ENCODE measurements at places on chromosomes 6 and 20. TPM values are rescaled to one million over a fixed set of nuclear protein-coding genes. Genes with fewer than 3 reads are reported as not detected.

DNA sequence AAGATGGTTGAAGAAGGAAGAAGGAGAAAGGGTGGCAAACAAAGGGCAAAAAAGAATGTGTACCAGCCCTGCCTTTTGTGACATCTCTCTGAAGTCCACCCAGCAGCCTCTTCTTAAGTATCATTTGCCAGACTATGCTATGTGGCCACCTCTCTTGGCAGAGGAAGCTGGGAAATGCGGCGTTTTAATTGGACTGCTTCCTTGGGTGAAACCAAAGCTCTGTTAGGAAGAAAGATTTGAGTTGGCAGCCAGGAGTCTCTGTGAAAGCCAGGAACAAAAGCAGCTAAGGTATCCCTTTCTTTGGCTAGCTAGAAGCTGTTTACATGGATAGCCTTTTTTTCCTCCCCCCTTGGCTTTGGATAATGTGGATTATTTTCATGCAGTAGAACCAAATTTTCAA lies 67.5 kb upstream of the GTSF1L start:
- H3K27ac ChIP-seq: no peak overlapping the region
- H3K4me3 ChIP-seq: no peak overlapping the region
- H3K36me3 ChIP-seq: no peaks in the 10 kb centered on the region
- no peaks in the 10 kb centered on the region for H3K27me3 ChIP-seq

DNA sequence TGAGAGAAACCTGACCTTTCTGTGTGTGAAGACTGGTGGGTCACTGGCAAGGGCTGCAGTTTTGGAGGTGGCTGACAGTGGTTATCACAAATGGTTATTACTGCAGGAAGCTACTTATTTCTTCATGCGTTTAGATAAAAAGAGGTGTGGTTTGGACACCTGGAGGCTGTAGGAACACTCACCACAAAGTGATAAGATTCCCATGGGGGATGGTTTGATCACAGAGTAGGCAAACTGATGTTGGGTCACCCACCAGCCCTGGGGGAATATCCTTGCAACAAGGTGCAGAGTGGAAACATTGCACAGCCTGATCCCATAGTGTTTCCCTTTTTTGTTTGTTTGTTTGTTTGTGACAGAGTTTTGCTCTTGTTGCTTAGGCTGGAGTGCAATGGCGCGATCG lies 33.9 kb upstream of the RNGTT start:
- H3K4me3 ChIP-seq: no peak overlapping the region
- no peaks in the 10 kb centered on the region for H3K4me1 ChIP-seq
- no peaks in the 10 kb centered on the region for H3K27me3 ChIP-seq
- DNase-seq: no peak

- no peak overlapping the region for H3K27ac ChIP-seq
- no peak overlapping the region for H3K4me3 ChIP-seq
- DNase-seq: no peak
- H3K36me3 ChIP-seq: no peaks in the 10 kb centered on the region
- no peaks in the 10 kb centered on the region for H3K4me1 ChIP-seq
These were observed 26.1 kb downstream of the TXLNB start for GRCh38 chr6:139265512-139266190.

The PROKR2 gene
- total RNA-seq: not detected

DNA sequence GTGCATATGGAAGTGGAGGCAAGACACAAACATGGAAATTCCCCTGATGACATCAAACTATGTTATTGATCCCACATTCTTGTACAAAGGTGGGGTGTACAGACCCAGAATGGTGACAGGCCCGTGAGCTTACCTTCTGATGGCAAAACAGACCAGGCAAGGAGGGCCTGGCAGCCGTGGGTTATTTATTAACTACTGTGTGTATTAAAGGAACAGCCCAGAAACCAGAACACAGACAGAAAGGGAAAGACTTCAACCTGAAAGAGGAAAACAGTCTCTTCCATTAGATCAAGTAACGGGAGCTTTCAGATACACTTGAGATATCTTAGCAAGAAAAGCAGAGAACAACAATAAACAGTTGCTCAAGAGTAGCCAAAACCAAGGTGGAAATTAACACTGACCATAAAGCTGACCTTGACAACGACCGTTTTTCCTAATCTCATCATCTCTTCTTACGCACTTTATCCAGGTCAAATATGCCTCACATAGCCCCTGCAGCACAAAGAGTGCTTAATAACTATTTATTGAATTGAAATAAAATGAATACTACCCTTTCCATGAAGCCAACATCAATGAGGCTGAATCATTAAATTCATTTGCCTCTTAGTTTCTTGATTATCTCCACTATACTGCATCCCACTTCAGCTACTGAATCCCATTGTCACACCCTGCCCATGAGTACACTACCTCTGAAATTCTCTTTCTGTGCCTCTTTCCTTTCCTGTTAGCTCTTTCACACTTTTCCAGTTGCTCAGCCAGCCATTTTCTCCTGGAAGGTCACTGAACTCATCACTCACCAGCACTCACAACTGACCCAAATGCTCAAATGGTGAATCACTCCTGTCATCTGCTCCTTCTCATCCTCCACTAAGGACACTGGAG lies 67.4 kb downstream of the MOXD1 start:
- H3K4me1 ChIP-seq: peaks cover 27% of the 10 kb centered on the region
- H3K36me3 ChIP-seq: no peaks in the 10 kb centered on the region
- H3K27ac ChIP-seq: no peak overlapping the region
- 0 out of 2 replicates have a peak overlapping the region, but pooled peaks have one; percentile 29 for H3K4me3 ChIP-seq
- peak; percentile 88 for DNase-seq

The TBX18 gene
- not detected for total RNA-seq

- peaks cover 82% of the 10 kb centered on the region for H3K4me1 ChIP-seq
- H3K36me3 ChIP-seq: peaks cover 4% of the 10 kb centered on the region
- H3K27ac ChIP-seq: no peak overlapping the region
- H3K27me3 ChIP-seq: no peaks in the 10 kb centered on the region
These were observed 14.2 kb downstream of the SLC22A23 start for GRCh38 chr6:3442431-3443220.

DNA sequence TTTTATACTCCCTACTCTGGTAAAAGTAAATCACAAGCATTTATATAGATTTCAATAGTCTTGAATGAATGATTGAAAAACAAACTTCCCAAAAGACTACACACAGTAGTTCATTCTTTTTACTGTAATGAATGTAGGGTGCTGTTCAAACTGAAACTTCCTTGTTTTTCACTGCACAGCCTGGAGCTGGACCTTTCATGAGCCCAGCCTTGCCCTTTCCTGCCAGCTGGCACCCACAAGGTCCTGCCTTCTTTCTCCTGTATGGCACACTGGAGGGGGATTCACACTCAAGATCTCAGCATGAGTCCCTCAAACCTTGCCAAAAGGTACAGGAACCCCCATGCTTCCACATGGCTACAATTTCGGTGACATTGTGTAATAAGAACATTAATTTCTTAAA lies 50.9 kb downstream of the COL12A1 start:
- no peaks in the 10 kb centered on the region for H3K36me3 ChIP-seq
- H3K27ac ChIP-seq: no peak overlapping the region
- no peak overlapping the region for H3K4me3 ChIP-seq
- no peaks in the 10 kb centered on the region for H3K4me1 ChIP-seq
- no peak for DNase-seq

The RALGAPA2 gene
- 17.7 TPM for total RNA-seq

GRCh38 chr6:156313037-156313436 lies 464.1 kb upstream of the ARID1B start:
- no peaks in the 10 kb centered on the region for H3K36me3 ChIP-seq
- no peak overlapping the region for H3K4me3 ChIP-seq
- no peak overlapping the region for H3K27ac ChIP-seq
- DNase-seq: no peak

DNA sequence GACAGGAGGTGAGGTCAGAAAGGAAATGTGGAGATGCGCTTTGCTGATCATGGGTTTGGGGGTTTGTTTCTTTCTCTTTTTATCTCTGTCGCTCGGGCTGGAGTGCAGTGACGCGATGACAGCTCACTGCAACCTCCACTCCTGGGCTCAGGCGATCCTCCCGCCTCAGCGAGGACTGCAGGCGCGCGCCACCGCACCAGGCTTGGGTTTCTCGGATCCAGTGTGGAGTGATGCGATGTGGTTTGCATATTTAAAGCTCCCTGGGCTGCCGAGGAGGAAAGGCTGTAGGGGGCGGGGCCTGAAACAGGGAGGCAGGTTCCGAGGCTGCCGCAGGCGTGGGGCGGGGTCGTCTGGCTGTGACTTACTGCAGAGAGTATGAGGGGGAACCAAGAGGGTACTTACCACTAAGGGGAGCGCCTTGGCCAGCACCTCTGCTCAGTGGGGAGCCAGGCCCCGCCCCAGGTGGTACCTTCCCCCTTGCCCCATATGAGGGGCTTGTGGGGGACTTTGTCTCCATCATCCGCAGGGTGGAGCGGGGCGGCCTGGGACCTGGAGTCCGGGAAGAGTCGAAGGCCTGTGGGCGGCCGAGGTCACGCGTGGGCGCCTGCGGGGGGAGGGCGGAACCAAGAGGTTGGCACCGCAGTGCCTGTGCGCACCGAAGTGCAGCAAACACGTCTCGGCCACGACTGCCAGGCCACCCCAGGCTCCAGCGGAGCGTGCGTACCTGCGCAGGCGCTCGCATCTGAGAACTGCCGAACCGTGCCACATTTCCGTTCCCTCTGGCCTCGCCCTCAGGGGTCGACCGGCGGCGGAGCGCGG lies 12.7 kb upstream of the BAK1 start:
- H3K36me3 ChIP-seq: no peaks in the 10 kb centered on the region
- no peak for DNase-seq
- H3K27ac ChIP-seq: no peak overlapping the region
- no peak overlapping the region for H3K4me3 ChIP-seq
- H3K27me3 ChIP-seq: no peaks in the 10 kb centered on the region
- H3K4me1 ChIP-seq: peaks cover 55% of the 10 kb centered on the region

- no peaks in the 10 kb centered on the region for H3K4me1 ChIP-seq
- H3K27me3 ChIP-seq: no peaks in the 10 kb centered on the region
- H3K27ac ChIP-seq: no peak overlapping the region
- H3K4me3 ChIP-seq: no peak overlapping the region
- no peak for DNase-seq
These were observed 123.8 kb downstream of the FAM83B start for GRCh38 chr6:54970337-54970736.

DNA sequence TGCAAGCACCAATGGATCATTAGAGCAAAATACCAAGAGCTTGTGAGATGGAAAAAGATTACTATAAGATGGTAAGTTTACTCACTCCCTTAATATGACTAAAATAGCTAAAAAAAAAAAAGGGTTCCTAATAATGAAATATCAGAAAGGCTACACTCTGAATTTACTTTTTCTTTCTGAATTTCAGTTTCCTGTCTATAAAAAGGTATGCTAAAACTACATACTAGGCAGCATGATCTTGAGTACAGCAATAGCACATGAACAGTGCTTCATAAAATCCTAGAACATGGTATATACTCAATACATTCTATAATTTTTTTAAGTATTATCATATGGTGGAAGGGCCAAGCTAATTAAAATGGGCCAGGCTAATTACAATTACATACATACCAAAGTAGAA lies 24.0 kb upstream of the FAM135A start:
- no peaks in the 10 kb centered on the region for H3K36me3 ChIP-seq
- H3K27me3 ChIP-seq: no peaks in the 10 kb centered on the region
- no peak for DNase-seq
- H3K4me3 ChIP-seq: no peak overlapping the region

DNA sequence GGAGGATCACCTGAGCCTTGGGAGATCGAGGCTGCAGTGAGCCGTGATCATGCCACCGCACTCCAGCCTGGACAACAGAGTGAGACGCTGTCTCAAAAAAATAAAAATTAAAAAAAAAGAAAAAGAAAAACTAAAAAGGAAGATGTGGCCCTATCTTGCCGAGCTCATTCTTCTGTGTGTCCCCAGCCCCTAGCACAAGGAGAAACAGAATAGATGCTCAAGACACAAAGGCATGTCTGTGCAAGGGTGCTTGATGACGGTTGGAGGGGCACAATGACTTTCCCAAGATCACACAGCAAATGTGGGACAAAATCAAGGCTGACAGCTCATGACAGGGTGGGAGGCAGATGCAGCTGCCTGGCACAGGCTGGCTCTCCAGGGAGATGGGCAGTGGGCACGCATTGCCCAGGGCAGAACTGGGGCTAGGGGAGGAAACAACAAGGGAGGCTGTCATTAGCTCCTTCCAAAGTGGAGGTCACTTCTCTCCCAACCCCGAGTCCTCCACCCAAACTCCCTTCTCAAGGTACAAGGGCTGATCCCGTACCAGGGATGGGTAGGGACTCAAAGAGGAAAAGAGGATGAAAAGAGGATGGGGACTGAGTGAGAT lies 775 bp upstream of the NRSN2 start:
- H3K4me3 ChIP-seq: peak overlapping the region; percentile 87
- DNase-seq: no peak
- H3K27ac ChIP-seq: peak overlapping the region; percentile 81
- no peaks in the 10 kb centered on the region for H3K27me3 ChIP-seq
- H3K4me1 ChIP-seq: peaks cover 34% of the 10 kb centered on the region

DNA sequence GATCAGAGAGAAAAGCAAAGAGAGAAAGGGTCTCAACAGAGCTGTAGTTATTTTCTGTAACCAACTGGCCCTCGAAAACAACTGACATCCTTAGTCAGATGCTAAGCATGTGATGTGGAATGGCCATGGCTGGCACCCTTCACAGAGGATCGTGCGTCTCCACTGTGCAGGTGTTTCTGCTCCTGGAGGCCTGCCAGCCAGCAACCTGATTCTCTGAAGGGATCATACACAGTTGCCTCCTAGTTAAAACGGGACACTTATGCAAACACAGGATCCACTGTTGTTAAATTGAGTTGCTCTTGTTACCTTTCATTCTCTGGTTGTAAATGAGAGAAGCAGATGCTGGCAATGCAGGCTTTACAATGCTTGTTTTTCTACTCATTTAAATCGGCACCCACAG lies 148.5 kb downstream of the HDGFL1 start:
- no peak overlapping the region for H3K27ac ChIP-seq
- H3K27me3 ChIP-seq: no peaks in the 10 kb centered on the region
- H3K4me3 ChIP-seq: no peak overlapping the region
- H3K36me3 ChIP-seq: no peaks in the 10 kb centered on the region

DNA sequence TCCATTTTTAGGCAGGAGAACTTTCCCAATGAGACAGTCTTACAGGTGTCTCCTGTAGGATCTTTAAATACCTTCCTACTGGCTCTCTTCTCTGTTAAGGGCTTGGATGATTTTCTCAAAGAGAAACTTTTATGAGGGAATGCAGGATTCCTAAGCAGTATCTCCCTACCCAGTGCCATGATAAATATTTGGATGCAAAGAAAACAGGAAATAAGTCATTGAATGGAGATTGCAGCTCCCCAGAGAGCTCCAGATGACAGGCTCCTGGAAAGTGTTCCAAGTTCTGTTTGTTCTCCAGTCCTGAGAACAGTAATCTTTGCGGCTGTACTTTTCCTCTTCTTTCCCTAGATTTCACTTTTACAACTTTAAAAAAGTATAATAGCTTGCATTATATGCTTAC lies 2.4 kb upstream of the SCGN start:
- no peak for DNase-seq
- H3K27ac ChIP-seq: no peak overlapping the region
- H3K27me3 ChIP-seq: no peaks in the 10 kb centered on the region
- H3K36me3 ChIP-seq: no peaks in the 10 kb centered on the region
- no peak overlapping the region for H3K4me3 ChIP-seq
- H3K4me1 ChIP-seq: peaks cover 32% of the 10 kb centered on the region
